Hepatic stellate cell (primary cell): ENCODE measurements at places on chromosomes 16 and 17.
A peak's percentile ranks its signal among the peaks of the same experiment; 100 is the strongest.

GRCh38 chr16:57749101-57749692 lies 13.6 kb downstream of the KATNB1 start:
- no peak for DNase-seq

GRCh38 chr17:82338858-82339633 lies 5.5 kb upstream of the SECTM1 start:
- DNase-seq: peak; percentile 82

DNA sequence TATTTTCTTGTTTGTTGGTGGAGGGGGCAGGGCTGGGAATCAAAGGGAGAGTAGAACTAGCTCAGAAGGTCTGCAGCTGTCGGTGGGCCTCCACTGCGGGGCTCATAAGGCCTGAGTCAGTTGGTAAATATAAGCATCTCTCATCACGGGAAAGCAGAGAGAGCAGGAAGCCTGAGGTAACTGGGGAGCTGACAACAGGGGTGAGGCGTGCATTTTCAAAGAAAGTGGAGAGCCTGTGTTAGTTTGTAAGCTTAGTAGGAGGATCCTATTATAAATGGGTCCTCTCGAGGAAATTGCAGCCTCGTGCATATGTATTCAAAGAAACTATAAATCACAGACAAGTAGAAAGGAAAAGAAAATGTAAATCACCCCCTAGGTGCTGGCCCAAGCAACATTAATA lies 221.0 kb upstream of the CDH13 start:
- no peak for DNase-seq

GRCh38 chr17:9021992-9022572 lies 772 bp downstream of the NTN1 start:
- no peak for DNase-seq

- no peak for DNase-seq
These were observed 22.8 kb downstream of the OMG start for GRCh38 chr17:31274252-31274651.

DNA sequence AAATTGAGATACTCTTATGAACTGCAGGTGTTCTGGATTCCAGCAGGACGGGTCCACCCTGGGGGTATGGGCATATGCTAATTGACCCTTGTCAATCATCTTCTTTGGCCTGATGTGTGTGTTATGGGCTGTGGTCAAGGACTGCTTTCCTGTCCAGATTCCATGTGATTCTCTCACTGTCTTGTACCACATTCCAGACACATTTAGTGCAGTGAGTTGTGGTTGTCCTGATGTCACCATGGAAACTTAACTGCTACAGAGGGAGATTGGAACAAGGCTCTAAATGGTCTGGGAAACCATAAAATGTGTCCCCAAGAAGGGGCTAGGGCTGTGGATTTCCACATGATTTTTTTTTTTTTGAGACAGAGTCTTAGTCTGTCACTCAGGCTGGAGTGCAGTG lies 367.4 kb downstream of the UTP18 start:
- no peak for DNase-seq

GRCh38 chr17:42554250-42555121 lies 1.8 kb downstream of the HSD17B1 start:
- DNase-seq: peak; percentile 82

DNA sequence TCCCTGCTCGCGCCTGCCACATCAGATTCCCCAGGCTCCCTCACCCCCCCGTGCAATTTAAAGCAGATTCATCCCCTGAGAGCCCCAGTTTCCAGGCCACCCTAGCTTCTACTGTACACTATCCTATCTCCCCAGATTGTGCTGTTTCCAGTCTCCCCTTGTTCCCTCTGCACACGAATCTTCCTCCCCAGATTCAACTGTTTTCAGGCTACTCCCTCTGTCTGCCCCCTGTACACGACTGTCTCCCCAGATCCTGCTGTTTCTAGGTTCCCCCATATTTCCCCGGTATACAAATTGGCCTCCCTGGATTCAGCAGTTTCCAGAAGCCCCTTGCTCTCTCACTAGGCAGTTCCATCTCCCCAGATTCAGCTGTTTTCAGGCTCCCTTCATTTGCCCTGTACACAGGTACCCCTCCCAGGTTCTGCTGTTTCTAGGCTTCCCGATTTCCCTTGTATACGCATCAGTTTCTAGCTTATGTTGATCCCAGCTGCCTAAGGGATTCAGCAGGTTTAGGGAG lies 22.9 kb downstream of the COPZ2 start:
- DNase-seq: no peak

DNA sequence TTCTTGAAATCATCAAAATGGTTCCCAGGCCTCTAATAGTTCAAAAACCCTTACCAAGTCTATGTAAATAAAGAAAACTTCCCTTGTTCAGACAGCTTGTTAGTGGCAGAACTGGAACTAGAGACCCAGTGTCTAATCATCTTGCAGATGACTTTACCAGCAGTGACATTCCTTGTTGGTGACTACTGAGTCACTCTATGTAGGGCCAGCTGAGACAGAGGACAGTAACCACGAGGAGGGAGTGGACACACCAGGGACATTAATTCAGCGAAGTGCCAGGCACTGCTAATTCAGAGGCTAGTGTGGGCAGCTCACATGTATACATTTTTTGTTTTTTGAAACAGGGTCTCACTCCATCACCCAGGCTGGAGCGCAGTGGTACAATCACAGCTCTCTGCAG lies 6.1 kb upstream of the HEATR3 start:
- DNase-seq: no peak

GRCh38 chr16:20520103-20520502 lies 56.1 kb downstream of the ACSM2B start:
- DNase-seq: no peak

DNA sequence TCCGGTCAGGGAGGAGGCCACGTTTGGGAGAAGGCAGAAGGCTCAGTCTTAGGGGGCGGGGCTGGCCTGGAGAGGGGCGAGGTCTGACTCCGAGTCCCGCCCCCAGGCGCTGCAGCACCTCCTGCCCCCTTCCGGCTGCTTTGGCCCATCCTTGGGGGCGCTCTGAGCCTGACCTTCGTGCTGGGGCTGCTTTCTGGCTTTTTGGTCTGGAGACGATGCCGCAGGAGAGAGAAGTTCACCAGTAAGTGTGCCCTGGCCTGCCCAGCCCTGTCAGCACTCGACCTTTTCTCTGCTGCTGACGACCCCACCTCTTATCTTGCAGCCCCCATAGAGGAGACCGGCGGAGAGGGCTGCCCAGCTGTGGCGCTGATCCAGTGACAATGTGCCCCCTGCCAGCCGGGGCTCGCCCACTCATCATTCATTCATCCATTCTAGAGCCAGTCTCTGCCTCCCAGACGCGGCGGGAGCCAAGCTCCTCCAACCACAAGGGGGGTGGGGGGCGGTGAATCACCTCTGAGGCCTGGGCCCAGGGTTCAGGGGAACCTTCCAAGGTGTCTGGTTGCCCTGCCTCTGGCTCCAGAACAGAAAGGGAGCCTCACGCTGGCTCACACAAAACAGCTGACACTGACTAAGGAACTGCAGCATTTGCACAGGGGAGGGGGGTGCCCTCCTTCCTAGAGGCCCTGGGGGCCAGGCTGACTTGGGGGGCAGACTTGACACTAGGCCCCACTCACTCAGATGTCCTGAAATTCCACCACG lies 1.5 kb downstream of the TNFRSF12A start:
- peak; percentile 84 for DNase-seq

DNA sequence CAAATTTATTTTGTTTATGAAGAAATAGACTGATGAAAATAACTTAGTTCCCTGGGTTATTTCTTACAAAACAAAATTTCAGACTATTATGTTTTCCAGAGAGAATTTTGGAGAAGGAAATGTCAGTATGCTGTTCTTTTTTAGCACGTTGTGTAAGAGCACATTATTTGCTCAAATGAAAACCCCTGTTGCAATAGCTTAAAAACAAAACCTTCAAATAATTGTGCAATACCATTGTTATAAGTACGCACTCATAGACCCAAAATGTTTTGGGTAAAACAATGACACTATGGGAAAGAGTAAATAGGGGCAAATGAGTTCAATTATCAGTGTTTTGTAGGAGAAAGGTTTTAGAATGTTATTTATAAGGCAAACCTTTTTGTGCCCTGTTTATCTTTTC lies 18.2 kb downstream of the VMP1 start:
- DNase-seq: no peak

GRCh38 chr16:1548233-1548632 lies 14.8 kb downstream of the TMEM204 start:
- peak; percentile 68 for DNase-seq

GRCh38 chr17:15411384-15412198 lies 55.8 kb downstream of the CDRT4 start:
- DNase-seq: no peak

- DNase-seq: peak; percentile 12
These were observed 601 bp upstream of the RFWD3 start for GRCh38 chr16:74667255-74667700.

DNA sequence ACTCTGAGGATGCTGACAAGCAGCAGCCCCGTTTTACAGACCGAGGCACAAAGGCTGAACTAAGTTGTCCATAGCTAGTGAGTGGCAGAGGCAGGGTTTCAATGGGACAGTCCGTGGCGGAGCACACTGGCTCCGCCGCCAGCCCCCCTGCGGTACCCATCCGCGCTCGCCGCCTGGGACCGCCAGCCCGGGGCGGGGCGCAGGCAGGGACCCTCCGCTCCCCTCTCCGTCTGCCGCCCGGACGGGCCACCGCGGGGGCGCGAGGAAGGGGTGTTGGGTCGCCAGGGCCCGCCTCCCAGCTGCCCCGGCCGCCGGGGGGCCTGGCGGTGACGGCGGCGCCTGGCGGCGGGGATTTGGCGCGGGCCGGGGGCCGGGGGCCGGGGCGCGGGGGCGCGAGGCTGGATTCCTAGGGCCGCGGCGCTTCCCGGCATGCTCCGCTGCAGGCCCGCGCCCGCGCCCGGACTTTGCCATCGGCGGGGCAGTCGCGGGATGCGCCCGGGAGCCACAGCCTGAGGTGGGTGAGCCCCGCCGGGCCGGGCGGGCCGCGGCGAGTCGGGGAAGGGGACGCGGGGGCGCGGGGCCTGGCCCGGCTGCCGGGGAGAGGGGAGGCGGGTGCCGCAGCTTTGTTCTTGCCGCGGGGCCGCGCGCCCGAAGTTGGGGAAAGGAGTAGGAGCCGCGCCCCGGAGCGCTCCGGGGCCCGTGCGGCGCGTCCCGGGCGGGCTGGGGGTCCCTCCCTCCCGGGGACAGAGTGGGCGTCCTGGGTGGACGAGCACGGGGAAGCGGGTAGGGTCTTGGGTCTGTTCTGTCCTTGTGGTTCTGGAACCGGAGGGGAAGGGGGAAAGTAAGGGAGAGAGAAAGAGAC lies at the start of gene TMEM98:
TSS of gene TMEM98 (plus strand) at position 430 of the 862 bp plus-strand sequence. CDS start 3,376 bp downstream, outside the sequence.
- peak; percentile 45 for DNase-seq

- DNase-seq: no peak
These were observed 24.8 kb downstream of the KLHDC4 start for GRCh38 chr16:87740909-87741424.

- no peak for DNase-seq
These were observed 127.8 kb upstream of the CDH5 start for GRCh38 chr16:66238696-66239095.

DNA sequence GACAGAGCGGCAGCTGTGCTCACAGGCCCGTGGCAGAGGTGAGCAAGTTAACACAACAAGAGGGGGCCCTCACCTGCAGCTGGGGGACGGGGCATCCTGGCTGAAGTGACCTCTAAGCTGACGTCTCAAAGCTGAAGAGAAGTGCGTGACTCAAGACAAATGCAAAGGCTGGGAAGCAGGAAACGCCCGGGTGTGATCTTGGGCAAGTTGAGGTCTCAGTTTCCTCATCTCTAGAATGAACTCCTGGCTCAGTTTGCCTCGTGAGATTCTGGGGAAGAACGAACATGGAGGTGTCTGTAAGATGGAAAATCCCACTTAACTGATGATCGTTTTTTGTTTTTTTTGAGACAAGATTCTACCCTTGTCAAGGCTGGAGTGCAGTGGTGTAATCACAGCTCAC lies 40.1 kb upstream of the C1QL1 start:
- DNase-seq: no peak
